Glomerular endothelial cell (primary cell): ENCODE measurements at places on chromosomes 12 and 14. TPM values are rescaled to one million over a fixed set of nuclear protein-coding genes. Genes with fewer than 3 reads are reported as not detected.

The MGAT4C gene
- 0.05 and 0.47 TPM in 2 replicates for total RNA-seq

The PLEKHH1 gene
- 0.93 and 1.8 TPM in 2 replicates for total RNA-seq

The FBXW8 gene
- 20.9 and 26.8 TPM in 2 replicates for total RNA-seq

The APPL2 gene
- total RNA-seq, result 24.3 and 33.2 TPM in 2 replicates

The CLEC14A gene
- 318 and 389 TPM in 2 replicates for total RNA-seq

The MAP3K9 gene
- 0.88 and 2.6 TPM in 2 replicates for total RNA-seq

The PITPNM2 gene
- 20.2 and 30.2 TPM in 2 replicates for total RNA-seq

The MANSC4 gene
- not detected in 2 replicates for total RNA-seq

The CLEC12A gene
- total RNA-seq, result not detected in 2 replicates

The ANKS1B gene
- not detected in 2 replicates for total RNA-seq

The BMAL2 gene
- total RNA-seq, result 30.1 and 33.3 TPM in 2 replicates

The SOAT2 gene
- not detected in 2 replicates for total RNA-seq

- DNase-seq, result no peak
Measured at GRCh38 chr12:110249105-110249504, 31.9 kb upstream of the ATP2A2 start.

- no peak for DNase-seq
Measured at GRCh38 chr14:43356979-43357545, 1150.0 kb downstream of the FSCB start.

DNA sequence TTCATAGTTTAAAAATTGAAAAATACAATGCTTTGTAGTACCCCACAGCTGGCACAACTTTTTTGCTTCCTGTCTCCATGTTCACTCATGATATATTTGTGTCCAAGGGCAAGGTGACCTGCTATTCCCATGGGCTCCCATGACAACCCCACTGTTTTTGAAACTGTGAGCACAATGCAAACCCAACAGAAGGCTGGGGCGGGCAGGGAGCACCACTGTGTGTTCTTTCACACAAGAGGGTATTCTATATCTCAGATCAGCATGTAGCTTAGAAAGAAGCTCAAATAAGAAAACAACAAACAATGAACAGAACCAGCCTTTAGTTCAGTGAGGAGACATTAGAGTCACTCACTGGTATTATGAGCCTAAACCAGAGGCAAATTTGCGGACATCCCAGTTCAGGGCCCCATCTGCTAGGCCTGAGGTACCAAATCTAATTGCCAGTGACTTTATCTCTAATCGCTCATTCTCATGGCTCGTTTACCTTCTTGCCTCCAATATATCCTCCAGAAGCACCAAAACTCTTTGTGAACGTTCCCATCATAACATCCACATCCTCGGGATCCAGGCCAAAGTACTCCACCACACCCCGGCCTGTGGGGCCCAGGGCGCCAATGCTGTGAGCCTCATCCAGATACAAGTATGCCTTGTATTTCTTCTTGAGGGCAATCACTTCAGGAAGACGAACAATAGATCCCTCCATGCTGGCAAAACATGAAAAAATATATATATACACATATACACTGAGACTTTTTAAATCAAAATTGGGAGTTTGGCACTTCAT is 56.4 kb upstream of the ISM2 start:
- DNase-seq, result no peak

- no peak for DNase-seq
Measured at GRCh38 chr12:96810057-96810456, 97.0 kb upstream of the NEDD1 start.

DNA sequence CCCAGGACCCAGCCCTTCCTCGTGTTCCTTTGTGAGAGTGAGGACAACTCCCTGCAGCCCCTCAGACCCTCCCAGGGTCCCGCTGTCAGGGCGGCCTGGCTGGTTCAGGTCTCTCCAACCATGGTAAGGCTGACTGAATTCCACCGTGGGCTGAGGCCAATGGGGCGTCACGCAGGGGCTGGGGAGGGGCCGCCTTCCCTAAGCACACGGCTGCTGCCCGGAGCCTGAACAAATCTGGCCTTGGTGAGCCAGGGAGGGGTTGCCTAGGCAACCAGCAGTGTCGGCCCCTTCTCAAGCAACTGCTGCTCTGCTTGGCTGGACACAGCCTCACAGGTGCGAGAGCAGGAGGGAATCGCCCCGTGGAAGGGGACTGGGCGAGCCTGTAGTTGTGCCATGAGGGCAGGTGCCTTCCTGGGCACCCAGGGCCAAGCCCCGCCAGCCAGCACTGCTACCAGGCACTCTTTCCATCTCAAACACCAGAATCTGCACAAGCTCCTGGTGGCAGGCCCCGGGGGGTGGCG is 37.0 kb upstream of the GALNT9 start:
- no peak for DNase-seq

DNA sequence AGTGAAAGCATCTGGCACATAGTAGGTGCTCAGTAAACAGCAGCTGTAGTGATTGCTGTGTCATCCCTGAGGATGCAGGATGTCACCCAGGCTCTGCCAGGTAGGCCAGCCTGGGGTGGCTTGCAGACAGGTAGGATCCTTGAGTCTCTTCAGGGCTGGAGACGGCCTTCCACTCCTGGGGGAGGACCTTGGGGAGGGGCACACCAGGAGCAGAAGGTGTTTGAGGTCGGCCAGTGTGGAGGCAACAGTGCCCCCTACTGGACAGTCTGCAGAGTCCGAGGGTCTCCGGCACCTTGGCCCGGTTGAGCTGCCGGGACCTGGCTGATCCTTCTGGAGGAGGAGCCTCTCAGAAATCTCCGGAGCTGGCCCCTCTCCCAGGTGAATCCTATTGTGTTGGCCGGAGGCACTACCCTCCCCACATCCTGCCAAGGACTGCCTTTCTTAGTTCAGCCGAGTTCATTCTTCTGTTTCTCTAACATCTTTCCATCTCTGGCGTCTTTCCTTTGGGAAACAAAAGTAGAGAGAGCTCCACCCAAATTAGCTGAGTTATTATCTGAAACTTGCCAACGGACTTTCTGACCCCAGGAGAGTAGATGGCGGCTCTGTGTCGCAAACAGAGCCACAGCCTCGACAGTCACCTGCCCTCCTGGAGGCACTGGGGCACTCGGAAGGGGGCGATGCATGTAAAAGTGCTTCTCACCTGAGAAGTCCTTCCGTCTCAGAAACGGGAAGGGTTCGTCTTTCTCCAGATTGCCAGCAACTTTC is 41.8 kb upstream of the CLMN start:
- peak; percentile 10 for DNase-seq

- DNase-seq, result peak; percentile 22
Measured at GRCh38 chr12:8078398-8078797, 3.7 kb upstream of the NECAP1 start.

DNA sequence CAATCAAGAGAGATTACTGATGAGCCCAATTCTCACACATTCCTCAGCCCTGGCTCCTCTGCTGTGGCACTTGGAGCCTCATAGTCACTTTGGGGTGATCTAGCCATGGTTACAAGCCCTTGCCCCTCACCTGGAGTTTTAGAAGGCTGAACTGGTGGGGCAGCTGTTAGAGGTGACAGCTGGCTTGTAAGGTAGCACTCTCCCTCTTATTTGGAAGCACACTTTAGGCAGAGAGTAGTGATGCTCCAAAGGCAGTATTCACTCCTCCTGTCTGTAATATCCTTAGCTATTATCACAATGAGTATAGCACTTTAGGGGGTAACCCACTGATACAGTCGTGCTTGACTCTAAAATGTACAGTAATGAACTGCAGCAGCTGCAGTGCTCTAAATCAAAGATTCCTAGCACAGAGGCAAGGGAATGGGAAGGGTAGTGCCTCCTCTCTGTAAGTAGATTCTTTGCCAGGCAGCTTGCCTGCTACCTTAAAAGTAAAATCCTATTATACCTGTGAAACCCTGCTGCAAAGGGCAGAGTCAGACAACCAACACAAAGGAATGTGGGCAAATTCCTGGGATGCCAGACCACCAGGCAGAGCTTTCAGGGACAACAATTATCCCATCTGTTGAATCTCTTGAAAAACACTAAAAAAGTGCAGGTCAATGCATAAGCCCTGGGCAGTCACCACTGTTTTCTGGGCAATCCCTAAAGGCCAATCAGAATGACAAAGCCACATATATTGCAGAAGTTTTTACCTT is 336.3 kb downstream of the NOVA1 start:
- DNase-seq, result no peak

DNA sequence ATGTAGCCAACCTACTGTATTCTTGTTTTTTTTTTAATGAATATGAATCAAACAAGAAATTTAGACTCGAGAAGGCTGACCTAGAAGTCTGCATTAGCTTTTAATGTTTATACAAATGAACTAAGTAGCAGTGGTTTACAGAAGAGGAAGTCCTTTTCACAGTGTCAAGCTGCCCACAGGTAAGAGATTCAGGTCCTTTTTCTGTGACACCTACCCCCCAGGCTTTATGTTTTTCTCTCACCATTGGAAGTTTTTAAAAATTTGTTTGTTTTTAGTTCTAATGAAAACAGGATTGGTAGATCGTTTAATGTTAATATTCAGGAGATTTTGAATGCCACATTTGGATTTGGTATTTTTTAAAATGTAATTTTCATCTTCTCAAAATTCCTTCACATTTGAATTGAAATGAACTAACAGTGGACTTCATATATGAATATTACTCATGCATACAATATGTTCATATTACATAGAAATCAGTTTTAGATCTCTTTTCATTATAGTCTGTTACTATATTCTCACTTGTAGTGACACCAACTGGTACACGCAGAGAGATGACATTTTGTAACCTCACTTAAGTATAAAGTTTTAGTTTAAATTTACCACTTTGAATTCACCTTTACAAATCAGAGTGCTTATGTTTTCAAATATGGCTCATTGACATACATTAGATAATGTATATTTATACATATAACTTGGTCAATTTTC is 29.7 kb downstream of the ATF7IP start:
- DNase-seq, result no peak

GRCh38 chr14:85344847-85345570 is 184.9 kb upstream of the FLRT2 start:
- no peak for DNase-seq

DNA sequence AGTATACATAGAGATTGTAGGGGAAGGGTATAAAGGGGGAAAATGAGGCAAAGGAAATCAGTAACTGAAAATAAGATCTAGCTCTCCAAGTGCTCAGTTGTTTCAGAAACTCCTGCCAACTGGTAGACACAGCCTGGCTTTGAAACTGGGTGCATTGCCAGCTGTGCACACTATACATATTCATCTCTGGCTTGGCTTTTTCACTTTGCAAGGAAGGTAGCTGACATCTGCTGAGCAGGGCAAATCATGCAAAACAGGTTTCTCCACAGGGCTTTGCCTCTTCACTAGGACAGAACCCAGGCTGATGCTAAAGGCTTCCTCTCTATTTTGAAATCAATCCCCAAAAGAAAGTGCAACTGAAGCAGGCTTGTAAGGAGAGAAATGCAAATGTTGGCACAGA is 101.5 kb downstream of the HELB start:
- no peak for DNase-seq

GRCh38 chr12:16555630-16556029 is 50.3 kb downstream of the LMO3 start:
- no peak for DNase-seq

GRCh38 chr12:24496755-24497154 is 452.1 kb downstream of the BCAT1 start:
- DNase-seq, result no peak

GRCh38 chr14:68088451-68088854 is 268.9 kb downstream of the RAD51B start:
- no peak for DNase-seq

DNA sequence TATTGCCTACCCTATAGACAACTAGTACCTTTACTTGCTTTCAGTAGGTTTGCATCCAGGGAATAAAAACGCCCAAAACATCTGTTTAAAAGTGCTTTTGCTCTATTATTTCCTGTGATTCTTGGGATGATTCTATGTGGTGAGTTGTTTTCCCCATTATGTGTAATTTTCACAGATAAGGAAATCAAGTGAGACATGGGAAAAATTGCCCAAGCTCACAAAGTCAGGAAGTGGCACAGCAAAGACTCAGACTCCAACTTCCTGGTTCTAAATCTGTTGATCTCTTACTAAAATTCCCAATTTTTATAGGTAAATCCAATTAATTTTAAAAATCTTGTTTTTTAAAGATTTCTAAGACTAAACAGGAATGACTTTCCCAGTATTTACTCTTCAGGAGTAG is 39.0 kb downstream of the NID2 start:
- no peak for DNase-seq

DNA sequence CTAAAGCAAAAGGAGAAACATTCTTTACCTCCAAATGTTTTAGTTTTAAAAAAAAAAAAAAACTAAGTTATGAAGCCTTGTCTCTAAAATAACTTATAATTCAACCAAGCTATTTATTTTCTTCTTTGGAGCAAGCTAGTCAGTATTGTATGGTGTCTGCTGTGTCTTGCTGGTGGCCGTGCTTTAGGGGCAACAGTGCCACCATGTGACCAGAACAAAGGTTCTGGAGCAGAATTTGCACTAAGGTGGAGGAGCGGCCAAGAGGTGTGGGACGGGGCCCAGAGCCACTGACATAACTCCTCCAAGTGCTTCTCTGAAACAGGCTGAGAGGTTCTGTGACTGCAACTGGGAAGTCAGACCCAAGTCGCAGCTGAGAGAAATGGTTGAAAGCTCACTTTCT is 4.5 kb downstream of the FICD start:
- no peak for DNase-seq

DNA sequence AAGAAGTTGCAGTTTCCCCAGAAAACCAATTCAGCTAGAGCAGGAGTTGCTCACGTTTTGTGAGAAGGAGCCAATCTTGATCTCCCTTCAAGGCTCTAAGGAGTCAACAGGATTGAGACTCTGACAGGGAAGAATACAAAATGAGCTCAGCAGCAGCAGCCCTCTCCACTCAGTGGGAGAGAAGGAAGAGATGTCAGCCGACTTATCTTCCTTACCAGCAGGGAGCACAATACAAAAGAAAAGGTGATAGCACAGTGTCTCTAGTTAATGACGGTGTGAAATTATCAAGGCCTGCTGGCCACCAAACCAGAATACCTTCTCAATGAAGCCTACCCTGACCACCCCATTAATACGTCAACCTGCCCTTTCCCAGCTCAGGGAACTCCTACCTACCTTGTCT is 223.6 kb upstream of the TMPO start:
- no peak for DNase-seq

- no peak for DNase-seq
Measured at GRCh38 chr12:34298176-34298970, 276.1 kb downstream of the ALG10 start.

DNA sequence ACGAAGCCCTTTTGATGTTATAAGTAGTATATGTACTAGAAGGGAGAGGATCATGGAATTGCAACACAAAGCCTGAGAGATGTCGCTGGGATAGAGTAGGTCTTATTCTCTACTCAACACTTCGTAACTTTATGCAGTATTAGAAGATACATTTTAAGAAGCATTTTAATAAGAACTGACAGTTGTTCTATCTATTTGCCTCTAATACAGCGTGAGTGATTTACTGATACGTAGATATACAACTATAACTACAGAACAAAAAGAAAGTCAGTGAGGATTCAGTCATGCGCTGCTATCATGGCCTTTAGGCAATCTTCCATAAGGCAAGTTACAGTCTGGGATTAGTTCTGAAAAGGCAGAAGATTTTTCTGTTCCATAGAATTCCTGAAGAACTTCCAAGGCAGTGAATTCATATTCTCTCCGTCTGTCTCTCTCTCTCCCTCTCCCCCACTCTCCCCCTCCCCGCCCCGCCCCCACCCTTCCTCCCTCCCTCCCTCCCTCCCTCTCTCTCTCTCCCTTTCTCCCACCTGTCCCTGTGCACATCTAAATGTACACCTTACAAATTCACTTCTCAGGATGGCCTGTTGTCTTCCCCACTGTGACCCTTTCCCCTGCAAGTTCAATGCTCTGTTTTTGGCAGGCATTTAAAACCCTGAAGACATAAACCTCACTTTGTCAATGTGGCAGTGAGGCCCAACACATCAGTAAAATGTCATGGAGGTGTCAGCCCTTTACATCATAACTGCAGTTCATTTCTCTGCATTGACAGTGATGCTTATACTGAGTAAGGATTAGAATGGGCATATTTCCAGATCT is 470.6 kb downstream of the EGLN3 start:
- no peak for DNase-seq
